ENCODE measurements at places on chromosomes 1 and 21.

GRCh38 chr21:32257962-32258785 lies 20.7 kb downstream of the MIS18A start:
- DNase-seq, result no peak

GRCh38 chr1:29716306-29716705 lies 480.0 kb downstream of the PTPRU start:
- no peak for DNase-seq

- DNase-seq, result no peak
These were observed 6.6 kb downstream of the UBL4B start for GRCh38 chr1:110118636-110119396.

DNA sequence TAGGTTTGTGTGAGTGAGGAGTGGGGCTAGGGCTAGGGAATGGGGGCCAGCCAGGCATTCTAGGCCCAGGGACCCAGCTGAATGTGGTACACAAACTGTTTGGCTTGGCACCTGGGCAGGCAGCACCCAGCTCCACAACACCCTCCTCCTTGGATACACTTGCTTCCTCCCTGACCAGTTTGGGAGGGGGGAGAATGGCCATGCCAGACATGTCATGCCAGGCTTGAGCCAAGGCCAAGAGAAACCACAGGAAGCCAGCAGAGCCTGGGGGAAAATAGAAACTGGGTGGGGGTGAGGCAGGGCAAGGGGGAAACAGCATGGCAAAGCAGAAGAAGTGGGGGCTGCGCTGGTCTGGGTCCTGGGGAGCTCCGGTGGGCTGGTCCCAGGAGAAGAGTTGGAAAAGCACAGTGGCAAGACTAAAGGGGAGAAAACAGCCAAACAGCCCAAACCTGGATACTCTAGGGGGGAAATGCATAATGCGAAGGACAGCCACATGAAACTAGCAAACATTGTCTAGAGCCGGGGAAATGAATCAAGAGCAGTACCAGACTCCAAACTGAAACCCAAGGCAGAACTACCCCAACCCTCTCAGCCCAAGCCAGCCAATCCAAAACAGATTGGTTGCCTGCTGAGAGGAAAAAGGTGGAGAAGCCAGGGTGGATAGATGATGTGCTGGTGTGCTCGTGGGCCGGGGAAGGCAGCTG lies 47.9 kb downstream of the LGR6 start:
- DNase-seq, result no peak

DNA sequence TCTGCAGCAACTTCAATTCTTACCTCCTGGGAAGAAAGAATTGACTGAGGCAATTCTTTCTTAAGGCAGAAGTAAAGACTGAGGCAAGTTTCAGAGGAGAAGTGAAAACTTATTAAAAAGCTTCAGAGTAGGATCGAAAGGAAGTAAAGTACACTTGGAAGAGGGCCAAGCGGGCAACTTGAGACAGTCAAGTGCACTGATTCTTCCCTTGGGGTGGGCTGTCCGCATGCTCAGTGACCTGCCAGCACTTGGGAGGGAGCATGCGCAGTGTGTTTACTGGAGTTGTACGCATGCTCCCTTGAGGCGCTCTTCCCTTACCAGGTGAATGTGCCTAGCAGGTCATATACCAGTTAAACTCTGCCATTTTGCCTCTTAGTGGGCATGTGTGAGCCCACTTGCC lies 55.3 kb upstream of the NBPF3 start:
- DNase-seq, result no peak

DNA sequence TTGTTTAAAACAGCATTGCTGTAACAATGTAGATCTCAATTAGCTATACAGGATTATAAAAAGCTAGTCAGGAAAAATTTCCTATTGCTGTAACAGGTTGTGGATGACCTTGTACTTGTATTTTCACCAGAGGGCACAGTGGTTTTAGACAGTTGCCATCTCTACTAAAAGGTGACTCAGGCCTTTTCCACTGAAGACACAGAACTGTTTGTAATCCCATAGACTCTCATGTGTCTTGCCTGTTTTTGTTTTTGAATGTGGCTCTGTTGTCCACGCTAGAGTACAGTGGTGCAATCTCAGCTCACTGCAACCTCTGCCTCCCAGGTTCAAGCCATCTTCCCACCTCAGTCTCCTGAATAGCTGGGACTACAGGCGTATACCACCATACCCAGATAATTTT lies 5.9 kb downstream of the MTFR1L start:
- DNase-seq, result no peak

GRCh38 chr1:203128716-203129500 lies 1.4 kb downstream of the ADORA1 start:
- no peak for DNase-seq

DNA sequence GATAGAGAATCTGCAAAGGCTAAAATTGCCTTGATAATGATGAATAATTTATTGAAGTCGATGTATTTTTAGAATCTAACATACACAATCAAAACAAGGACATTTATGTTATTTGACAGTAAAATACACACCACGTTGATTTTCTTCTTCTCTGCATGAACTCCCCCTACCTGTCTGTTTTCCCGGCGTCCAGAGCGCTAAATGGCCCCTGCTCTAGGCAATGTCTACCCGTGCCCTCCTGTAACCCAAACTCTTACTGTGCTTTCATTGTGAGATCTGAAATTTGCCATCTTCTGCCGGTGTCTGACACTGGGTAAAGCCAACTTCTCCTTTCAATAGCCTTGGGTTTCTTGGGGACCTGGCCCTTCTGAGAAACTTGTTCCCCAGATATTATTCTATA lies 6.7 kb upstream of the OR11L1 start:
- DNase-seq, result no peak

- no peak for DNase-seq
These were observed 6.5 kb downstream of the ENO1 start for GRCh38 chr1:8871965-8872399.

DNA sequence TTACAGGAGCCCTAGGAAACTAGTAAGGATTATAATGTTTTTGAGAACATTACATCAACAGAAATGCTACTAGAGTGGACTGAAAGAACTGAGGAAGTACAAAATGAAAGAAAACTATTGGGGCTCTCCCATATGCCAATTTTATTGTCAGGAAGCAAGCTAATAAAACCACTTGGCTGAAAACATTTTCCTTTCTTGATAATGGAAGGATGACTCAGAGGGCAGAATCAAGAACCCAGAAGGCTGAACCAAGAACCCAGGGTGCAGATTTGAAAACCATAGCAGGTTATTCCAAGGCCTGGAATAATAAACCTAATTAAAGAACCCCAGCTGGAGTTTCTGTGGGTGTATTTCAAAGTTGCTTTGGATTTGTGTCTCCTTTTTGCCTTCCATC lies 70.7 kb downstream of the RPE65 start:
- DNase-seq, result no peak

DNA sequence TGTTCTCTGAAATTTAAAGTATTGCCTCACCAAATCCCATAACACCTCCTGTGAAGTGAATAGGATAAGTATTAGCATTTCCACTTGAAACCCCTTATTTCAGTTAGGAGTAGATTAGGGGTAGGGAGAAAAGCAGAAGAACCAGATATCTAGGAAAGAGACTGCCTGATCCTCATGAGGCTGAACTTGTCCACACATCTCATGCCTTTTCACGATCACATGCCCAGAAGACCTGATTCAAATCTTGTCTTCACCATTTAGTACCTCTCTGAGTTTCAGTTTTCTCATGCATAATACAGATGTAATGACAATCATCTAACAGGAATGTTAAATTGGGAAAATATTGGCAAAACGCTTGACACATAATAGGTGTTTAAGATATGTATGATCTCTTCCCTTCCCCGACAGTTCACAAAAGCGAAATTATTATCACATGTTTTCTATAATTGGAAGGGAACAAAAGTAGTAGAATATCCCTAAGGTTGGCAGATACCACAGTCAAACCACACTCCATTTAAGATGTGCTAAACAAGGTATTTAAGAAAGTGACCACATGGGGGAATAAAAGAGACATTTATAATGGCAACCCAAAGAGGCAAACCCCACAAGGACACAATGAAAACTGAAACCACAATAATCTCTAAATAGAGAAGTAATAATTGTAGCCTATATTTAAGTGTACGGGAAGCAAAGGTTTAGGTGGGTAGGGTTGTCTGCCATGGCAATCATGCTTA lies 25.2 kb downstream of the GFI1 start:
- DNase-seq, result no peak

GRCh38 chr1:74690909-74691308 lies 17.3 kb upstream of the ERICH3 start:
- DNase-seq, result no peak

DNA sequence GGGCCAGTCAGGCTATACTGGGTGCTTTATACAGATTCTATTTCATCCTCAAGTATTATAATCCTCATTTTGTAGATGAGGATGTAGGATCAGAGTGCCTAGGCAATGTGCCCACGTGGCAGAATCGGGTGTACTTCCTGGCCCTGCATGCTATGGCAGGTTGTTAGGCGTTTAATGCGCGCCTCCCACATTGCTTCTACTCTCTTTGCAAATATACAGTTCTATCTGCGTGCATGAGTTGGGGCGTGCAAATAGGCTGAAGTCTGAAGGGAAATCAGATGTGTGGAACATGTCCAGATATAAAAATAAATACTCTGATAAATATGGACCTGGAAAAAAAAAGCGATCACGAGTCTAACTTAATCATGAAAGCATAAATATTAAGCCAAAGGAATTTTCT lies 194.7 kb upstream of the FMN2 start:
- no peak for DNase-seq

DNA sequence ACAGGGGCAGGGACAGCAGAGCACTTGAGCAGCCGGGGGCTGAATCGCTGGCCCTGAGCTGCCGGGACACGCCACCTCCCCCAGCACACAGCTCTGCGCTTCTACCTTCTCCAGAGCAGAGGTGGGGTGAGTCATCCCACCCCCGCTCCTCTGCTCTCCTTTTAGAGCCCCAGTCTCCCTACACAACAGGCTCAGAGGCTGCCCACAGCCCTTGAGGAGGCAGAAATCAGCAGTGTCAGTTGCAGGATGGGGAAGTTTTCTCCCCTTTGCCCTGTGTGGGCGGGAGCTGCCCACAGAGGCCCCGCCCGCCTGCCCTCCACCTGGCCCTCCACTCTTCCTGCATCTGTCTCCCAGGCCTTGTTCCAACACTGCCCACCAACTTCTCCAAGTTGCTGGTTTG lies 94.6 kb downstream of the STUM start:
- peak; percentile 32 for DNase-seq

GRCh38 chr21:38759413-38759812 lies 46.3 kb upstream of the ETS2 start:
- DNase-seq, result no peak

- no peak for DNase-seq
These were observed 126.5 kb downstream of the ADSS2 start for GRCh38 chr1:244325056-244325758.

DNA sequence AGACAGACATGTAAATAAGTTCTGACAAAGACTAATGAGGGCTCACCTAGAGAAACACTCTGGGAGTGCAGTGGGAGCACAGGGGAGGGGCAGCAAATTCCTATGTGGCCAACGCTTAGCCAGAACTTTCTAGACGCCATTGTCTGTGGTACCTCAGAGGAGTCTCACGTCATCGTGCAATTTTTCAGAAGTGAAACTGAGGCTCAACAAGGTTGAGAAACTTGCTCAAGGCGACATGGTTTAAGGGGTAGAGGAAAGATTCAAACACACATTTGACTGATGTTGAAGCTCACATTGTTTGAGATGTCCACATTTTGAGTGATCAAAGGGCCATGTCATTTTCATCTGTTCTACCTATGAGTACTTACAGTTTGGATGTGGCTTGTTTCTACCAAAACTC lies 152.6 kb upstream of the LMO4 start:
- DNase-seq, result no peak

GRCh38 chr1:204084247-204084772 lies 11.4 kb downstream of the SOX13 start:
- DNase-seq, result no peak

- no peak for DNase-seq
These were observed 20.8 kb downstream of the ZBTB8B start for GRCh38 chr1:32485554-32486255.

- DNase-seq, result no peak
These were observed 15.5 kb upstream of the TSPEAR start for GRCh38 chr21:44726826-44727225.

GRCh38 chr1:231242516-231243198 lies 1.6 kb downstream of the GNPAT start:
- no peak for DNase-seq

GRCh38 chr1:103363008-103363365 lies 162.5 kb upstream of the RNPC3 start:
- DNase-seq, result no peak

- no peak for DNase-seq
These were observed 1.7 kb downstream of the HSPG2 start for GRCh38 chr1:21935393-21935804.

DNA sequence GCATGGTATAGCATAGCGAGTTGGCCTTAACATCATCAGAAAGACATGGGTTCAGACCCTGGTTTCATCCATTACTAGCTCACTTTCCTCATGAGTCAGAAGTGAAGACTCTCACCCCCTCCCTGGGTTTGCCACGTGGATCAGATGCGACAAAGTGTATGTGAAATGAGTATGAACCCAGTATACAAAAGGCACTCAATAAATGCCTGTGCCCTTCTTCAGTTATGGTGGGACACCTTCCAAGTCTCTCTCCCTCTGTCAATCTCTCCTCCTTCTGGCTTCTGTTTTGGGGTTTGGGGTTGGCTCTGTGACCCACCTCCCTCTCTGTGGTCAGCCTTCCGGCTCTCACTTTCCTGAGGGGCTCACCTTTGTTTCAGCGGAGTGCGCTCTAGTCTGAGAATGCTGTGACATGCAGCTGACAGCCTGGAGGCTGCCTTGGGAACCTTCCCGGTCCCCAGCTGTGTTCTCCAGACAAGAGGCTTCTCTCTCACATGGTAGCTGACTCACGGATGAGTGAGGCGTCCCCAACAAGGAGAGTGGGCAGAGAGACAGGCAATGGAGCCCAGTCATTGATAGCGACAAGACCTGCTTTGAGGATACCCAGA lies 155.0 kb upstream of the EDN2 start:
- DNase-seq, result no peak

DNA sequence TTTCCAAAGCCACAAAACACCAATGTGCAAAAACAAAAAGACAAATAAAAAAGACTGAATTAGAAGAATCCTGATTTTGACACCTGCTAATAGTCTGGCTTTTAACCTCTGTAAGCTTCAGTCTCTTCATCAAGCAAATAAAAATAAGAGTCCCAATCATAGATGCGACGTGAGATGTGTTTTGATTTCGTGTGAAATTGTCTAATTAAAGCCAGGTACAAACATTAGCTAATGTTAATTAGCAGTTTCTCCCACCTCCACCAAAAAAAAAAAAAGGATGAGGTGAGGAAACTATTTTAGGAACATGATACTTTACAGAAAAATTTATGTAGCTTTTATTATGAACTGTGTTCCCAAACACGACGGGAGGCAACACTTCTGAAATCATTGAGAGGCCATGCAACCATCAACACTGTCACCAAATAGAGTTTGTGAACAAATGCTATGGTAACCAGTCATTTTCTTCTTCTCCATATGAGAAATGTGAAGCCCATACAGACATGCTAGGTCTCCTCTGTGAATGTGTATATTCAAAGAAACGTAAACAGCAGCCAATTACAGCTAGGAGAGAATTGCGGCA lies 6.7 kb upstream of the EVI5 start:
- no peak for DNase-seq

DNA sequence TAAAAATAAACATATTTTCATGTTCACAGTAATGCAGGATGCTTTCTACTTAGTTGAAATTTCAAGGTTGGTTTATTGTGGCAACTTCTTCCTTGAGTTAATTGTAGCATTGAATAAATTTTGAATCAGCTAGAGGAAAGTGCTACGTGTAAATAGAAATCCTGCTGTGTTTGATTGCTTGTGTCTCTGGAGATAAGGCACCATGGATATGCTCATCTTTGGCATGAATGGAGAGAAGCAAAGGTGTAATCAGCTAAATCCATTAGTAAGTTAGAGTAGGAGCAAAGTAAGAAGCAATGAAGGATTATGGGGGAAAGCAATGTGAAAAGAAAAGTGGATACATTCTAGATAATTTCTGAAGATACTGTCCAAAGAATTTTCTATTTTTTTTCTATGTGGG lies 331.1 kb downstream of the PTPRC start:
- no peak for DNase-seq

Data from stimulated activated CD4-positive, alpha-beta T cell treated with anti-CD3 and anti-CD28 coated beads, Interleukin-1b, Interleukin-23, amount 100 ng/mL, for 1 hour (primary cell).